NCI-H2029 (cell line): ENCODE measurements at places on chromosomes 12 and 14.
A peak's percentile ranks its signal among the peaks of the same experiment; 100 is the strongest.

GRCh38 chr12:75042125-75042524 lies 167.5 kb downstream of the KCNC2 start:
- no peak for DNase-seq

GRCh38 chr12:100857971-100858370 lies 63.4 kb downstream of the ANO4 start:
- DNase-seq = no peak

DNA sequence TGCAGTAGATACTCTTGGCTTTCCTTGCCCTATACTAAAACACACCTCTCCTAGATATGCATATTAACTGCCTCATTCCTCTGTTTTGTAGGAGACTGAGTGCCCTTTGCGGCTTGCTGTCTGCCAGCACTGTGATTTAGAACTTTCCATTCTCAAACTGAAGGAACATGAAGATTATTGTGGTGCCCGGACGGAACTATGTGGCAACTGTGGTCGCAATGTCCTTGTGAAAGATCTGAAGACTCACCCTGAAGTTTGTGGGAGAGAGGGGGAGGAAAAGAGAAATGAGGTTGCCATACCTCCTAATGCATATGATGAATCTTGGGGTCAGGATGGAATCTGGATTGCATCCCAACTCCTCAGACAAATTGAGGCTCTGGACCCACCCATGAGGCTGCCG lies 15.4 kb downstream of the TRAFD1 start:
- DNase-seq = no peak

DNA sequence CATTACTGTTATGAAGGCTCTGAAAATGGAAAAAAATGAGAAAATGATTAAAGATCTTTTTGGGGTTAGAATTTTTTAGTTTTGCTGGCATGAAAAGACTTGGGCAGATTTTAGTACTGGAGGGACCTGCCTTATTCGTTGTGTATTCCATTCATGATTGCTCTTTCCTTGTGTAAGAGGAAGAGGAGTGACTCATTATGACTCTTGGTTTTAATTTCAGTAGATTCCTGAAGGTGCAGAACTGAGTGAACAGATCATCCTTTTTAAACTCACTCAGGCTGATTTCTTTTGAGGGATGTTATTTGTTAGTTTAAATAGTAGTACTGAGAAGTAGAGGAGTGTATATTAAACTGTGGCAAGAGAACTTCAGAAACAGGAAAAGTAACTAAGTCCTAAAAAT lies 41.6 kb downstream of the AKAP6 start:
- peak; percentile 25 for DNase-seq
